PC-3 (cell line): ENCODE measurements at places on chromosomes 12 and 14. TPM values are rescaled to one million over a fixed set of nuclear protein-coding genes. Genes with fewer than 3 reads are reported as not detected.

- DNase-seq = peak; percentile 72
Measured at GRCh38 chr12:6285063-6285477, 25.4 kb upstream of the PLEKHG6 start.

DNA sequence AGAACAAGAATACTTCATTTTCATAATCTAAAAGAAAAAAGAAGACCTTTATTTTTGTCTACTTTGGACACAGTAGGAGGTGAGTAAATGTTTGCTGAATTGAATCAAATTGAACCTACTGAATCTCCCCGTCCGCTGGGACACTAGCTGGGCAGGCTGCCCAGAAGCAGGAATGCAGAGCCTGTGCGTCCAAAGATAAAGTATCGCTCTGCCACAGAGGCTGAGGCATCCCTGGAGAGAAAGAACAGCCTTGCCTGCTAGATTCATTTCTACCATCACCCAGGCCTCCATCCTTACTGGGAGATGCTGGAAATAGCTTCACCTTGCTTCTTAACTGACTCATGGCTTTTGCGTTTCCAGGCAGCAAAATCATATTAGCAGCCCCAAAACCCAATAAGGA lies 64.1 kb upstream of the TSPAN11 start:
- DNase-seq = peak; percentile 53

The RNASE7 gene
- total RNA-seq = not detected in 2 replicates

DNA sequence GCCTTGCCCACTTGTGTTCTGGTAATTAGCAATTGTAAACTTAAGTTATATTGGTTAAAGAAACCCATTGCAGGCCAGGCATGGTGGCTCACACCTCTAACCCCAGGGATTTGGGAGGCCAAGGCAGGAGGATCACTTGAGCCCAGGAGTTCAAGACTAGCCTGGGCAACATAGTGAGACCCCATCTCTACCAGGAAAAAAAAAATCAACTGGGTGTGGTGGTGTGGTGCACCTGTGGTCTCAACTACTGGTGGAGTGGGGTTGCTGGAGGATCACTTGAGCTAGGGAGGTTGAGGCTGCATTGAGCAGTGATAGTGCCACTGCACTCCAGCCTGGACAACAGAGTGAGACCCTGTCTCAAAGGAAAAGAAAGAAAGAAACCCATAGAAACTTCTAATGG lies 13.7 kb downstream of the YY1 start:
- no peak for DNase-seq

The METAP2 gene
- 79.2 and 85.5 TPM in 2 replicates for total RNA-seq

GRCh38 chr12:124525455-124525854 lies 42.0 kb downstream of the NCOR2 start:
- DNase-seq = no peak

GRCh38 chr14:23694949-23695663 lies 58.9 kb downstream of the DHRS2 start:
- no peak for DNase-seq

The MANSC4 gene
- total RNA-seq = 1.9 and 4.1 TPM in 2 replicates

DNA sequence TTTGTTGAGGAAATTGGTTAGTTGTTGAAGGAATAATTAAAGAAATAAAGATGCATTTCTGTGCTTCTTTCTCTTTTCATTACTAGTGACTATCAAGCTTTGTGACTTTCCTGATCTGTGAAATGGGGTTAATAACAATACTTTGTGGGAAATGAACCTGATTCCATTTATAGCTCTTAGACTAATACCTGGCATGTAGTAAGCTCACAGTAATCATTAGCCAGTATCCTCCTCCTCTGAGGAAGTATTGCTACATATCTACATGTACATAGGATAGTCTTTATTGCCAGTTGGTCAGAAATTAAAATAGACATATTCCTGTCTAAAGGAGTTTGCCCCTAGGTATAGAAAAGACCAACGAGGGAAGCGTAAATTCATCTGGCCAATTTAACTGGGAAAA lies 1.8 kb upstream of the CCDC198 start:
- no peak for DNase-seq

The KCNA1 gene
- not detected in 2 replicates for total RNA-seq

The NYNRIN gene
- 2.7 and 3.1 TPM in 2 replicates for total RNA-seq

The SPIC gene
- total RNA-seq = not detected in 2 replicates

GRCh38 chr14:61484031-61484430 lies 162.7 kb downstream of the PRKCH start:
- no peak for DNase-seq

GRCh38 chr12:46472893-46473633 lies 100.5 kb upstream of the SLC38A2 start:
- DNase-seq = peak; percentile 68

- DNase-seq = no peak
Measured at GRCh38 chr12:57477710-57478681, 1.7 kb downstream of the ARHGAP9 start.

GRCh38 chr12:126093908-126094307 lies 1028.7 kb downstream of the AACS start:
- DNase-seq = peak; percentile 3

The OVCH1 gene
- total RNA-seq = not detected in 2 replicates

GRCh38 chr14:89138846-89139245 lies 278.2 kb downstream of the FOXN3 start:
- DNase-seq = no peak

- DNase-seq = no peak
Measured at GRCh38 chr14:32703183-32703621, 235.5 kb upstream of the NPAS3 start.

DNA sequence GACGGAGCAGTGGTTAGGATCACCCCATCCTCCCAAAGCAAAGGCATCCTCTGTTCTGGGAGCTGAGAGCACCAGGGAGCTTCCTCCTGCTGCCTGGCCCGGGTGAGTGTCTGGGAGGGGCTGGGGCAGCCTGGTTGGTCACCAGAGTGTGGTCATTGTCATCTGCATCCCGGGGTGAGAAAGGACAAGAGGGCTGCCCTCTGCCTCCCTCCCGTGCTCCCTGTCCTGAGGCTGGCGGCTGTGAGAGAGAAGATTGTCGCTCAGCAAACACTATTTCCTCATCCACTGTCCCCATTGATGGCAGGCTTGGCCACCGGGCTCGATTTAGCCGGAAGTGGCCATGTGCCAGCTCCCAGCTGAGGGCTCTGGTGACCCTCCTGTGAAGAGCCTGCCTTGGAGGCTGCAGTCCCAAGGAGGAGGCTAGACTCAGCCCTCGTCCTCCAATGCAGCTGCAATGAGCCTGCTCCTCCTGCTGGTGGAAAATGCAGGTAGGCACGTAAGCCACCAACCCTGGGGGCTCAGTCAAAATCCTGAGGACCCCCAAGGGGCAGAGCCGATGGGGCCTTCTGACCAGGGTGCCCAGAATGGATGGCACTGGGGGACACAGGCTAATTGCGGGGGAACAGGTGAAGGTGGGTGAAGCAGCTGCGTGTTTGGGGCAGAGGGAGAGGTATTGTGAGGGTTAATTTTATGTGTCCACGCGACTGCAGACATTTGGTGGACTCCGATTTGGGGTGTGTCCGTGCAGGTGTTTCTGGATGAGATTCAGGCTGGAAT lies 155.7 kb downstream of the KIF26A start:
- peak; percentile 29 for DNase-seq

GRCh38 chr14:85531587-85532373 lies 1.8 kb downstream of the FLRT2 start:
- DNase-seq = no peak
